ENCODE measurements at places on chromosomes 2 and 18.

DNA sequence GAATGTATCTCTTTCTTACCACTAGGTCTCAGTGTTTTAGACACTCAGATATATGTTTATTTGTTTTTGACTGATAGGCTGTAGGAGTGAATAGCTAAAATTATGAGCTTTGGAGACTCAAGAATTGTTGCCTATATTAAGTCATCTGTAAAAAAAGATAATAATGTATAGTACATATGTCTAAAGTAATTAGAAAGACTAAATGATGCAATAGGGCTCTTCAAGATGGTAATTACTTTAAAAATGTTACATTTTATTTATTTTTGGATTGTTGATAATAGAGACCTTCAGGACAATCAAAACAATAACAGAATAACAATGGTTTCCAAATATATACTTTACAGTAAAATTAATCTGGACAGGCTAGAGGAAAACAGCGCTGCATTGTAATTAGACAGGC lies 19.9 kb upstream of the SCN7A start:
- no peak for DNase-seq

DNA sequence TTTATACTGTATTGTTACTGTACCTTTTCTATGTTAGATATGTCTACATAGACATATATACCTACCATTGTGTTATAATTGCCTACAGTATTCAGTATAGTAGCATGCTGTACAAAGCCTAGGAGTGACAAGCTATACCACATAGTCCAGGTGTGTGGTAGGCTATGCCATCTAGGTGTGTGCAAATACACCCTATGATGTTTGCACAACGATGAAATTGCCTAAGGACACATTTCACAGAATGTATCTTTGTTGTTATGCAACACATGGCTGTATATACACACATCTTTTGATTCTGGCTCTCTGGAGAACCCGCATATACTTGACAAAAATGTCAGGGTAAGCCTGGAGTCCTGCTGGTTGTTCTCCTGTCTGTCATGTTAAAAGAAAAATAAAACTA lies 85.1 kb downstream of the BCL2L11 start:
- no peak for DNase-seq

DNA sequence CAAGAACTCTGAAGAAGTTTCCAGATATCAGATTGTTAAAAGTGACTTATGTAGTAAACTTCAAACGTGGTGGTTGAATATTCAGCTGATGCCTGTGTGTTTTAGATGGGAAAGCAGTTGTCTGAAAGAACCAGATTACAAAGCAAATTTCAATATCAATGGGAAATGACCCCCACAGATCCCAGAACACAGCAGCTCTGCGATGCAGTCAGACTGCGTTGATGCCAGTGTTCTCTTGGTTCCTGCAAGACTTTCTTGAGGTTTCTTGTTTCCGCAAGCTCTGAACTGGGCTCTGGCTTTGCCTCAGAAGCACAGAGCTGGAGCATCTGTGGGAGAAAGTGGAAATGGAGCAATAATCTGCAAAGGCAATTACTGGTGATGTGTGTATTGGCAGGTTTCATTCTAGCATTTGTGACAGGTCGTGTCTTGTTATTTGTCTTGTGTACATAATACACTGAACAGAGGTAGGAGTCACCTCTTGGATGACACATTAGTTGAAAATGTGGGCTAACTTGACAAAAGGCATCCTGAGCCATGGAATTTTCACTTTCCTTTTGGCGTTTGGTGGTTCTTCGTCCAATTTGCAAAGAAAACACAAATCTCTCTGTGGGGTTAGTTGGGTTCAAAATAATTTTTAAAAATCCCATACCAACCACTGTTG lies 10.8 kb upstream of the LYPD6B start:
- no peak for DNase-seq

- no peak for DNase-seq
These were observed 75.9 kb upstream of the COL3A1 start for GRCh38 chr2:188898261-188898660.

GRCh38 chr18:44500808-44501610 lies 179.7 kb upstream of the SETBP1 start:
- DNase-seq, result no peak

GRCh38 chr18:79332646-79333045 lies 63.1 kb upstream of the NFATC1 start:
- DNase-seq, result no peak

DNA sequence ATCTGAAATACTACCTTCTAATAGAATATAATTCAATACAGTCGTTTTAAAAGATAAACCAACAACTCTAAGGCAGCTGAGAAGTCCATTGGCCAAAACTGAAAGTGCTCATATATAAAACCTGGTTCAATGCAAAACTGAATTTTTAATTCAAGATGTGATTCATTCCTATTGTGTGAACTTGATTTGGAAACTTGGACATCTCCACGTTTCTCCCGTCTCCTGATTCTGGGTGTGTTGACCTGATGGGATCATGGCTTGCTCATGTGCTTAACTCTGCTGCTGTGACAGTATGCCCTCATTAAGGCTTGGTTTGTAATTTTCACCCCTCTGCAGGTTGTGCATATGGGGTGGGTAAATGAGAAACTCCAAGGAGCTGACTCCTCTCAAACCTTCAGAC lies 166.3 kb upstream of the TPO start:
- no peak for DNase-seq

DNA sequence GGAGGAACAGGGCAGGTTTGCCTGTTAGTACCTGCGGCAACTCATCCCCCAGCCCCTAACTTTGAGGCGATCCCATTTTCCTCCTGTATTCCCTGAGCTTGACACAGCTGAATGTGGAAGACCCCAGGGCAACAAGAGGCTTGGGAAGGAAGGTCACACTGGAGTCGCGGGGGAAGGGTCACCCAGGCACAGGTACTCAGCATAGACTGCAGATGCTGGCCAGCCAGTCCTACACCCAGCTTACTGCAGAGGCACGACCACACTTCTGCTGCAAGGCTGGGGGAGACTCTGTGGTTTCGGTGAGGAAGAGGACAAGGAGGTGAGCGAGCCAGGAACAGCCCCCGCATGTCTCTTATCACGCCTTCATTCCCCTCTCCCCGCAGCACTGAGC lies 91.5 kb downstream of the MALT1 start:
- no peak for DNase-seq

DNA sequence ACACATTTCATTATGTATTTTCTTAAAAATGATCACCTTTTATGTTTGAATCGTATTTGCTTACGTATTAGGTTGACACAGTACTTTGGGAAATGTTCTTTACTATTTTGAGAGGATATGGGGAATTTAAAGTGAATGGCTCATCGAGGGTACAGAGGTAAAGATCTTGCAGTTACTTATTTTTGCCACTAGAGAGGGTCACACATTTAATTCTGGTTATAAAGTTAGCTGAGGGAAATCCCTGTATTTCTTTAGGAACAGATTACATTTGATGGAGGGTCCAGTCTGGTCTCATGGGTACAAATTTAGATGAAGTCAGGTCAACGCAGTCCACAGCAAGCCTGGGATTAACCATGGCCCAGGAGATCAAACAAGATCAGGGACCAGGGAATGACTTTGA lies 24.5 kb downstream of the DYNC2LI1 start:
- no peak for DNase-seq
